ENCODE measurements at places on chromosomes 1 and 21. TPM values are rescaled to one million over a fixed set of nuclear protein-coding genes. Genes with fewer than 3 reads are reported as not detected.

Gene EDN2
- total RNA-seq: 0.81 TPM

Gene FNDC5
- total RNA-seq: 0.16 TPM

Gene TCEA3
- 3.6 TPM for total RNA-seq

Gene RAB25
- not detected for total RNA-seq

Gene CFHR4
- not detected for total RNA-seq

Gene VANGL2
- total RNA-seq: 0.49 TPM

Gene PTPN7
- total RNA-seq: not detected

Gene IL20
- not detected for total RNA-seq

Gene CD5L
- total RNA-seq: not detected
